ENCODE measurements at places on chromosomes 2 and 18.

GRCh38 chr18:27377251-27377650, 192.1 kb upstream of the CHST9 start:
- DNase-seq = no peak

DNA sequence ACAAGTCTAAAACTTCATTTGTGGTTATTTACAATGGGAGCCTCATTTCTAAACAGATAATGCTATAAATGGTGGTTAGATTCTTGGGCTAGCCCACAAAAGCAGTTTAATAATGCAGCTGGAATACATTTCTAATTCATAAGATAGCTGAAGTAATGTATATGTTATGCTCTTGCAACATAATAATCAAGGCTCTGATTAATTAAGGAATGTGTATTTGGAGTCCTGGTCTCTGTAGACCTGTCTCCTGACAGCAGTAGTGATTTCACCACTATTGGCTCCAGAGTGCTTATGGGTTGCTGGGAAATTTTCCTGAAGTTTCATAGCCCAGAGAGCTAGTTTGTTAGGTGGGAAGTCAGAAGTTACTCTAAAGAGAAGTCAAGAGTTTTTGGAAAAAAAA, 21.3 kb upstream of the CDC42EP3 start:
- DNase-seq = no peak

DNA sequence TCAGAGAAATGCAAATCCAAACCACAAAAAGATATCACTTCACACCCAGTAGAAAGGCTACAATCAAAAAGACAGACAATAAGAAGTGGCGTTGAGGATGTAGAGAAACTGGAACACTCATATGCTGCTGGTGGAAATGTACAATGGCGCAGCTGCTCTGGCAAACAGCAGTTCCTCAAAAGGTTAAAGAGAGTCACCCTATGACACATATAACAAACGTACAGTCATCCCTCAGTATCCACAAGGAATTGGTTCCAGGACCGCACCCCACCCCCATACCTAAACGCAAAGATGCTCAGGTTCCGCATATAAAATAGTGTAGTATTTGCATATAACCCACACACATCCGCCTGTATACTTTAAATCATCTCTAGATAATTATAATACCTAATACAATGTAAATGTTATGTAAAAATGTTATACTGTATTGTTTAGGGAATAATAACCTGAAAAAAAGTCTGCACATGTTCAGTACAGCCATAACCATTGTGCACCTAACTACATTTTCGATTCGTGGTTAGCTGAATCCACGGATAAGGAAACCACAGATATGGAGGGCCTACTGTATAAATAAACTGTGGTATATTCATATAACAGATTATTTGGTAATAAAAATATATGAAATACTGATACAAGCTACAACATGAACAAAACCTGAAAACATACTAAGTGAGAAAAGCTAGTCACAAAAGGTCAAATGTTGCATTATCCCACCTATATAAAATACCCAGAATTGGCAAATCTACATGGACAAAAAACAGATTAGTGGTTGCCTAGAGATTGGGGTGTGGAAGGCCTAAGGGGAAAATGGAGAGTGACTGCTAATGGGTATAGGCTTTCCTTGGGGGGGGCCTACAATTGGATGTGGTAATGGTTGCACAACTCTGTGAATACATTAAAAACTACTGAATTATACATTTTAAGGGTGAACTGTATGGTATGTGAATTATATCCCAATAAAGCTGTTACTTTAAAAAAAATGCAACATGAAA, 37.5 kb downstream of the UXS1 start:
- DNase-seq = peak; percentile 90

DNA sequence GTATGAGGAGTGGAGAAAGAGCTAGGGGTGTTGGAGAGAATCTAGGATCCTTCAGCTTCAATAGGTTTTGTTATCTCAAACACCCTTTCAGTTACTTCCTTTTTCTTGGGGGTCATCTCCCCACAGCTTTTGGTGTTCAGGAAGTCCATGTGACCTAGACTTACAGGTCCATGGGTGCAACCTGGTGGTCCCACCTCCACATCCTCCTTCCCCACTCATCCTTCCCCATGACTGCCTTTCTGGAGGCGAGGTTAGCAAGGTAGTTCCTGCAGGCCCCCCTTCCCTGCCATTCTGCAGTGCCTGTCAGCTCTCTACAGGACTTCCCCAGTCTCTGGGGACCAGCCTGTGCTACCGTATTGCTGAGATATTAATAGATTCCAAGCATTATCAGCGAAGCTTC, 107.6 kb downstream of the TMEM17 start:
- DNase-seq = no peak

DNA sequence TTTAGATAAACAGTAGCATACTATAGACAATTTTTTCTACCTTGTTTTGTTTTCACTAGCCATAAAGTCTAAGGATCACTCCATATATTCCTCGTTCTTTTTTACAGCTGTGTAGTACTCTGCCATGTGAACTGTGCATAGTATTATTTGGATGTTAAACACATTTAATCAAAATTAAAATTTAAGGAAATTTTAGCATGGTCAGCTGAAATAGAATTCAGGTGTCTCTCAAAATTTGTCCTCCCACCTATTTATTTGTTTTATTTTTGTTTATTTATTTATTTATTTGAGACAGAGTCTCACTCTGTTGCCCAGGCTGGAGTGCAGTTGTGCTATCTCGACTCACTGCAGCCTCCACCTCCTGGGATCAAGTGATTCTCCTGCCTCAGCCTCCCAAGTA, 46.4 kb upstream of the AAK1 start:
- no peak for DNase-seq

DNA sequence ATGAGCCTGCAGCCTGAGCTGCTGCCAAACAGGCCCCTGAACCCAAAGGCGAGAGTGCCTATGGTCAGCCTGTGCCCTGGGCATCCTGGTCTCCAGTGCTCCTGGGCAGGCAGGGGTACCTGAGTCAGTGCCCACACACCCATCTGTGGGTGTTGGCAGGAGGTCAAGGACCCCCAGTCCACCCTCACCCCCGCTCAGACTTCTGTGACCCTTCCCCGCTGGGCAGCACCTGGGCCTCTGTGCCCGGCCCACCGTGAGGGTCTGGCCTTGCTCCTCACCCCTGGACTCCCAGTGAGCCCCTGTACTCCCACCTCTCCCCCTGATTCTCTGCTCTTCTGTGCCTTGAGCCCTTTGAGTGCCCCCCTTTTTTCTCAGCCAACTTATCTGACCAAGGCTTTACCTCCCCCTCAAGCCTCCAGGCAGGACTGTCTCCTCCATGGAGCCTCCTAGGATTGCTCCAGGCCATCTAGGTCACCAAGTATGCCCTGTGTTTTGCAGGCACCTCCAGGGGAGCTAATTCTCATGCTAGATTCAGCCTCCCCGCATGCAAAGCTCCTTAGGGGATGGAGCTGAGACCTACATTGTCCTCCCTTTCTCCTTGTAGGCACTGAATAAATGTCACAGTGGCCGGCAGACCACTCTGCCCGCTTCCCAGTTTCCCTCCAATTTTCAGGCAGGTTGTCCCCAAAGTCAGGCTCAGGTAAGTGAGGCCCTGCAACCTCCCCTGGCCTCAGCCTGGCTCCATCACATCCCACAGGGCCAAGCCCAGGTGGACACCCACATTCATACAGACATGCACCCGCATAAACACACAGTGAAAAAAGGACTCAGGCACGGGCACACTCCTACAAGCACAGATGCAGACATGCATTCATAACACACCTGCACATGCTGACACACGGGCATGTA, 21.9 kb upstream of the PTMA start:
- no peak for DNase-seq

GRCh38 chr2:9668687-9669345, 38.0 kb upstream of the YWHAQ start:
- DNase-seq = no peak

GRCh38 chr18:75405351-75405750, 22.2 kb downstream of the SMIM21 start:
- no peak for DNase-seq

DNA sequence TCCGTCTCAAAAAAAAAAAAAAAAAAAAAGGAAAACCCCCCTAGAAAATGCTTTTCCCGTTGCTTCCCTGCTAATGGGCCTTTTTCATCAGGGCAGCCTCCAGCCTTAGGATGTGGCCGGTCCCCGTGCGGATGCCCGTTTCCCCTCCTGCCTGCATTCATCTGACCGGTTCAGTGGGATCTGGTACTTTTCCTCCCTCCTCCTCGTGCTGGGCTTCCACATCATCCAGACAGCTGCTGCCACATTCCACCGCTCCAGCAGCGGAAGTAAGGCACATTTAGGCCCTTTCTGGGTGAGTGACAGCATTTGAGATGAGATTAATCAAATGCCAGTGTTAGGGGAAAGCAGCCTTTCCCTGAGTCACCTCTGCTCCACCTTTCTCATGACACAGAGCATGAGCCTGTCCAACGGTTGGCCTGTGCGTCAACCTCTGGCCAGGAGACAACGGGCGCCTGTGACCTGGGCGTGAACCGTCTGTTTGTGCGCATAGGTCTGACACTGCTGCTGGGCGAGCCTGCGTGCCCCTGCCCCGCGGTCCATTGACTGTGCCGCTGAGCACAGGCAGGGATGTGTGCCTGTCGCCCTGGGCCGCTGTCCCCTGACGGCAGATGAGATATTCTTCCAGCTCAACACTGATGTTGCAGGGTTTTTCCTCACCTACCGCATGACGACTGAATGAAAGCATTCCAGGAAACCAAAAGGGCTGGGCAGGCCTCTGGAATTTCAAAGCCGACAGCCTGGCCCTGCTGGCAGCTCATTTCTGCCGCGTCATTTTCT, 174.0 kb downstream of the TGIF1 start:
- DNase-seq = no peak
